ENCODE measurements at places on chromosomes 5 and 9.

GRCh38 chr9:91736311-91736710 lies 213.7 kb downstream of the ROR2 start:
- DNase-seq, result no peak

- no peak for DNase-seq
Observed at GRCh38 chr9:128078504-128079434, 10.7 kb downstream of the SLC25A25 start.

GRCh38 chr9:26892251-26893029 lies at the start of gene CAAP1:
Gene CAAP1, minus strand, starts transcription at chr9:26892802. Its CDS starts 87 bp downstream, at chr9:26892715.
- peak; percentile 98 for DNase-seq

DNA sequence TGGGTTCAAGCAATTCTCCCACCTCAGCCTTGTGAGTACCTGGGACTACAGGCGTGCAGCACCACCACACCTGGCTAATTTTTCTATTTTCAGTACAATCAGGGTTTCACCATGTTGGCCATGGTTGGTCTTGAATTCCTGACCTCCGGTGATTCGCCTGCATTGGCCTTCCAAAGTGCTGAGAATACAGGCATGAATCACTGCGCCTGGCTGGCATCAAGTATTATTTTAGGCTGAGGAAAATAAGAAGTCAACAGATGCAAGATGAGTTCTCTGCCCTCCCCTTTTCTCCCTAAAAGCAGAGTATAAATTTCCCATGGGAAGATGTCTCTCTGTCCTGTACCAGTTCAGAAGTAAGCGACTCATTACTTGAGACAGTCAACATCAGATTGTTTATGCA lies 71.5 kb downstream of the ELAVL2 start:
- no peak for DNase-seq

- DNase-seq, result peak; percentile 26
Observed at GRCh38 chr9:69204849-69205248, 30.8 kb downstream of the TJP2 start.
